ENCODE measurements at places on chromosomes 4 and X. TPM values are rescaled to one million over a fixed set of nuclear protein-coding genes. Genes with fewer than 3 reads are reported as not detected.

Gene VCX2
- polyA plus RNA-seq = not detected

Gene RAB33B
- 3.0 TPM for polyA plus RNA-seq

Gene SOX3
- not detected for polyA plus RNA-seq

Gene HMGN5
- polyA plus RNA-seq = 3.7 TPM

Gene HOPX
- 0.07 TPM for polyA plus RNA-seq

Gene FGF16
- not detected for polyA plus RNA-seq

Gene ERVMER34-1
- 13.5 TPM for polyA plus RNA-seq

Gene FGF5
- 3.9 TPM for polyA plus RNA-seq

Gene TMEM150C
- polyA plus RNA-seq = 0.07 TPM

Gene NXF2B
- not detected for polyA plus RNA-seq

Gene FGF2
- 3.7 TPM for polyA plus RNA-seq

Gene MTMR8
- polyA plus RNA-seq = 0.90 TPM

Gene CRLF2
- polyA plus RNA-seq = not detected

Gene CITED1
- 0.23 TPM for polyA plus RNA-seq

Gene CXXC4
- polyA plus RNA-seq = not detected

Gene ENPP6
- 0.01 TPM for polyA plus RNA-seq

Gene HSD17B13
- polyA plus RNA-seq = not detected

Gene ETDA
- not detected for polyA plus RNA-seq

Gene TCEAL2
- polyA plus RNA-seq = not detected

Gene DKK2
- polyA plus RNA-seq = not detected

Gene F9
- polyA plus RNA-seq = not detected

Gene KCTD8
- polyA plus RNA-seq = 0.15 TPM

Gene VSIG4
- not detected for polyA plus RNA-seq

Gene ARHGAP36
- not detected for polyA plus RNA-seq

Gene GPRASP1
- 0.07 TPM for polyA plus RNA-seq

Gene EIF2S3
- polyA plus RNA-seq = 91.3 TPM

Gene MAGEC1
- polyA plus RNA-seq = not detected

Gene NKX6-1
- not detected for polyA plus RNA-seq

Gene ZNF674
- 2.3 TPM for polyA plus RNA-seq

Gene NR3C2
- polyA plus RNA-seq = 0.03 TPM

Gene CA5B
- polyA plus RNA-seq = 4.1 TPM

Gene RAB40AL
- polyA plus RNA-seq = 0.12 TPM

Gene PIM2
- 14.5 TPM for polyA plus RNA-seq

Gene ETFDH
- polyA plus RNA-seq = 12.5 TPM

Gene CENPVL1
- polyA plus RNA-seq = not detected

Gene BST1
- 0.50 TPM for polyA plus RNA-seq

Gene NKAP
- 2.5 TPM for polyA plus RNA-seq

Gene RTL9
- polyA plus RNA-seq = 0.02 TPM

Gene CDKL5
- 2.9 TPM for polyA plus RNA-seq

Gene SORBS2
- 3.6 TPM for polyA plus RNA-seq

Gene RCHY1
- polyA plus RNA-seq = 22.3 TPM

Gene ARSJ
- 11.3 TPM for polyA plus RNA-seq

Gene CXCL1
- 25.3 TPM for polyA plus RNA-seq

Gene SPANXC
- not detected for polyA plus RNA-seq

Gene TBC1D9
- 12.8 TPM for polyA plus RNA-seq

Gene TRPC5OS
- polyA plus RNA-seq = not detected

Gene MID2
- 8.8 TPM for polyA plus RNA-seq

Gene JAKMIP1
- not detected for polyA plus RNA-seq

Gene IL2RG
- not detected for polyA plus RNA-seq

Gene PLAC8
- 10.4 TPM for polyA plus RNA-seq

Gene KLHL4
- polyA plus RNA-seq = 1.3 TPM

Gene CXCL6
- polyA plus RNA-seq = 0.06 TPM

Gene H2AZ1
- polyA plus RNA-seq = 793 TPM

Gene CFAP47
- not detected for polyA plus RNA-seq

Gene DTHD1
- polyA plus RNA-seq = not detected

Gene PHKA1
- 7.6 TPM for polyA plus RNA-seq
